AG20443 (cell line): ENCODE measurements at places on chromosomes 5 and 9.
A peak's percentile ranks its signal among the peaks of the same experiment; 100 is the strongest.

GRCh38 chr5:163912046-163912445 is 406.6 kb downstream of the MAT2B start:
- no peak for DNase-seq

- DNase-seq: no peak
Observed at GRCh38 chr5:136020001-136020382, 8.8 kb upstream of the TGFBI start.

GRCh38 chr5:1782385-1783215 is 17.0 kb downstream of the MRPL36 start:
- no peak for DNase-seq

DNA sequence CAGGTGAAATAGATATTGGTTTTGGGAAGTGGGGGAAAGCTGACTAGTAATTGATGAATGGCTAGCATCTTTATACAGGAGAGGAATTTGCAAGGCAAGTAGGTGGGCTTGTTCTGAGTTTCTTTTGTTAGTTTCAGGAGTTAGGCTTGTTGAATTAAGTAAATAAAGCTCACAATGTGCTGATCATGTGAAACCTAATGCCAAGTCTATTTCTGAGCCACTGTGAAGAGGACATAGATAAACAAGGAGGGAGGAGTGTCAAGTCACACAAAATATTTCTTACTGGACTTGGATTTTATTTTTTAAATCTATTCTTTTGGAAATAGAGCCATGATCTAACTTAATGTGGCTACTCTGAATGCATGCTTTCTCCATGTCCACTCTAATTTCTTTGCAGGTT is 19.9 kb downstream of the GDA start:
- DNase-seq: no peak

DNA sequence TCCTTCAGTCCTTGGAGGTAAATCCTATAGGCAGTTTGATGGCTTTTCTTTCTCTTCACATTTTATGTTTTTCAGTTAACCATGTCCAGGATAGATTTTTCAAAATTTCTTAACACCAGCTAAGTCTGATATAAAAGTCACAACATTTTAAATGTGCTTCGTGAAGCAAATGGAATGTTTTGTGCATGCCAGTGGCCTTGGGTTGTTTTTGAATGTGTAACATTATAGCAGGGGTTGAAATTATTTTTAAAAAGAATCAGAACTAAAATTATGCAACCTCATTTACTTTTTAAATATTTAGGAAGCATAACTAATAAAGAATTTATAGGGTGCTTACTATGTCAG is 201.1 kb downstream of the ARHGEF28 start:
- peak; percentile 42 for DNase-seq

DNA sequence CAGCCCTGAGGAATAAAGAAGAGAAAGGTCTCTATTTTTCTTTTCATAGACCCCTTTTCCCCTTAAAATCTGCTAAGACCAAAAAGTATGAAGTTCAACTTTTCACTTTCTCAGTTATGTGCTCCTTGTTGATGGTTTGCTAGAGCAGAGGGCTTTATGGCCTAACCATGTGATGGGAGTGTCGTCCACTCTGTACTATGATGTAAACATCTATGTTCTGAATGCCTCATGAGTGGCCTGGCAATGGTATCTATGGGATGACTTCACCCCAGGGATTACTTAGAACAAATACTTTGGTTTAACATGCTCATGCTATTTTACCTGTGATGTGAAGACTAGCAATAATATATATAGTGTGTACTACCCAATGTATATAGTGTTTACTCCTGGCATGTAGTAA is 43.7 kb upstream of the MIER3 start:
- no peak for DNase-seq

- no peak for DNase-seq
Observed at GRCh38 chr5:28779161-28779754, 1740.9 kb upstream of the CDH9 start.

GRCh38 chr5:110414360-110414759 is 312.1 kb downstream of the TMEM232 start:
- peak; percentile 10 for DNase-seq

DNA sequence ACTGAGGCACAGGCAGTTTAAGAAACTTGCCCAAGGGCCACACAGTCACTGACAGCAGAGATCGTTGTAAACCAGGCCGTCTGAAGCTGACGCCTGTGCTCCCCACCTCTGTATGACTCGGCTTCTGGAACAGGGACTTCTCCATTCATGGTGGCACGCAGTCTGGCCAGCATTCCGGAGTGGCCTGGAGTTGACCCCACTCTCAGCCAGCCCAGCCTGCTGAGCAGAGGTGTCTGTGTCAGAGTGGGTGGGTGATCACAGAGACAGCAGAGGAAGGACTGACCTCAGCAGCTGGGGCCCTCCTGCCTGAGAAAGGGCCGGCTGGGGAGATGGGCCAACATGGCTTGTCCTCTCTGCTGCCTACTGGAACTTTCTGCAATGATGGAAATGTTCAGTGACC is 12.6 kb downstream of the LRSAM1 start:
- DNase-seq: peak; percentile 27

- DNase-seq: no peak
Observed at GRCh38 chr5:23823521-23823920, 316.1 kb downstream of the PRDM9 start.

DNA sequence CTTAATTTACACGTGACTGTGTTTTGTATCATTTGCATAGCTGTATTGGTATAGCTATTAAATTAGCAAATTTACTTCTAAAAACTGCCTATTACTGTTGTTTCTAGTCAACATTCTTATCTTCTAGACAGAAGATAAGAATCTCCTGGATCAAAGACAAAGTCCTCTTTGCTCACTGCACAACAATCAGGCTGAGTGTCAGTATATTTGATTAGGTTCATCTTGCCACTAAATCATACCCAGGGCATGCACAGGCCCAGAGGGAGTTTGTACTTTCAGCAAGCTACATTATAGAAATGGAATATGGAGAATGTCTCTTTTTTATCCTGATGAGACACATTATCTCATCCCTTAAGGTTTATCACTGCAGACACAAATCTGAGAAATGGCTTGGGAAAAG is 579.1 kb downstream of the SLCO4C1 start:
- DNase-seq: no peak

DNA sequence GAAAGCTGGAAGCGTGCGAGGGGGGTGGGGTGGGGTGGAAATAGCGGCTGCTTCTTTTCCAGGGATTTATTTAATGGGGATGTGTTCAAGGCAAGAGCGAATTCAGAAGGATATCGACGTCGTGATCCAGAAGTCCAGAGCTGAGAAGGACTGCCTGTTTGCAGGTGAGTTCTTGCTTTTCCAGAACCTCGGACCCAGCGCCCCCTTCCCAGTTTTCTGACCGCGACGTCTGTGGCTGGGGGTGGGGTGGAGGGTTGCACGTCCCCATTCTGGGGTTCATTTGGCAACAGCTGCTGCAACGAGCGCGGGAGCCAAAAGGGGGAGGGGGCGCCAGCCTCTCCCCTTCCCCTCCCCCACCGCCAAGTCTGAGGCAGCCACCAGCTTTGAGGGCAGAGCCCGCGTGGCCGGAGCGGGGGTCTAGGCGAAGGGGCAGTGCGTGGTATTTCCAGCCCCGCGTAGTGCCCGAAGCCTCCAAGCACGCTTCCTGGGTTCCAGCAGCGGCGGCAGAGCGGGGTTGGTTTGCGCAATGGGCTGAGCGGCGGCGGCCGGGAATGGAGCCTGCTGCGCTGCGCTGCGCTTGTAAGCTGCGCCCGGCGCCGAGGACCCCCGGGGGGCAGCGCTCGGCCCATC is 701 bp downstream of the PARP8 start:
- DNase-seq: peak; percentile 58

DNA sequence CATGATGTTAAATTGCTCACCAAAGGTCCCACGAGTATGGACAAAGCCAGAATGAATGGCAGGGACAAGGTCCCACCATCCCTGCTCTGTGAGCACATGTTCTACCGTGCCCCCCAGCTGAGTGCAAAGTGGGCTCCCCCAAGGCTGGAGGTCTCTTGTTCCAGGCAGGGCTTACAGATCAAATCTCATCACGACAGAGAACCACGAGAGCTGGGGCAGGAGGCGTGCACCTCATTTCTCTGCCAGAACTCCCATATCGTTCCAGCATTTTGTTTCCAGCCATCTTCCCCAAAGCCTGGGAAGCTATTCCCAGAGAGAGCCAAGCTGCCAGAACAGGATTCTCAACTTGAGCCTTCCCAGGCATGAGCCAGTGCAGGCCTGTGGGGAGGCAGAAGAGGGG is 108.5 kb downstream of the ZNF354C start:
- no peak for DNase-seq

- peak; percentile 79 for DNase-seq
Observed at GRCh38 chr9:18490641-18491370, 16.9 kb downstream of the ADAMTSL1 start.

DNA sequence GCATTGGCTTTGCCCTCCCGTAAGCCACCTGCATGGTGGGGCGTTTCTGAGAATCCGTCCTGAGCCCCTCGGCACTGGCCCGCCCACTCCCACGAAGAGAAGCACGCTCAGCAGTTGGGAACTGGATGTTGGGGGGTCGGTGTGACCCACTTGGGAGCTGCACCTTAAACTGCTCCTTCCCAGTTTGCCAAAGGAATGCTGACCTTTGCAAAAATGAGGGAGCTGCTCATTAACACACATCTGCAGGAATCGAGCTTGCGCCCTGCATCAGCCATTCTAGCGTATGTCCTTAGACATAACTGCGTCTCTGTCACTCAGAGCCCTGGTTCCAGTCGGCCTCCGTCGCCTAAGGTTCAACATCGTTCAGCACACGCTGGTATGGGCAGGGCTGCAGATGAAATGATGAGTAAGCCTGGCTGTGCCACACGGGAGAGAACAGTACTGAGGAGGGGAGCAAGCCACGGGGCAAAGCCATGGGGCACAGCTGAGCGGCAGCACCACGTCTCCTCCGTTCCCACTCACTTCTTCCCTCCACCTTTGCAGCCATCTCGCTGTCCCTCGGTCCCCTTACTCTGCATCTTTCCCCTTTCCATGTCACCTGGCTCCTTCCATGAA is 28.8 kb upstream of the NCS1 start:
- DNase-seq: no peak

GRCh38 chr5:129097498-129098296 is 3.1 kb downstream of the ISOC1 start:
- DNase-seq: no peak

DNA sequence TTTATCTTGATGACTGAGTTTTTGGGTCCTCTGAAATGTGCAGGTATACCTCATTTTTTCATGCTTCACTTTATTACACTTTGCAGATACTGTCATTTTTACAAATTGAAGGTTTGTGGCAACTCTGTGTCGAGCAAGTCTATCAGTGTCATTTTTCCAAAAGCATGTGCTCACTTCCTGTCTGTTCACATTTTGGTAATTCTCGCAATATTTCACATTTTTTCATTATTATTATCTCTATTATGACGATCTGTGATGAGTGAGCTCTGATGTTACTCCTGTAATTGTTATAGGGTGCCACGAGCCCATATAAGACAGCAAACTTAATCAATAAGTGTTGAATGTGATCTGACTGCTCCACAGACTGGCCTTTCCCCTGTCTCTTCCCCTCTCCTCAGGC is 73.4 kb upstream of the FBXW11 start:
- no peak for DNase-seq

GRCh38 chr5:67222243-67223025 is 25.8 kb upstream of the CD180 start:
- no peak for DNase-seq

GRCh38 chr5:43225649-43226245 is 33.7 kb downstream of the NIM1K start:
- no peak for DNase-seq

DNA sequence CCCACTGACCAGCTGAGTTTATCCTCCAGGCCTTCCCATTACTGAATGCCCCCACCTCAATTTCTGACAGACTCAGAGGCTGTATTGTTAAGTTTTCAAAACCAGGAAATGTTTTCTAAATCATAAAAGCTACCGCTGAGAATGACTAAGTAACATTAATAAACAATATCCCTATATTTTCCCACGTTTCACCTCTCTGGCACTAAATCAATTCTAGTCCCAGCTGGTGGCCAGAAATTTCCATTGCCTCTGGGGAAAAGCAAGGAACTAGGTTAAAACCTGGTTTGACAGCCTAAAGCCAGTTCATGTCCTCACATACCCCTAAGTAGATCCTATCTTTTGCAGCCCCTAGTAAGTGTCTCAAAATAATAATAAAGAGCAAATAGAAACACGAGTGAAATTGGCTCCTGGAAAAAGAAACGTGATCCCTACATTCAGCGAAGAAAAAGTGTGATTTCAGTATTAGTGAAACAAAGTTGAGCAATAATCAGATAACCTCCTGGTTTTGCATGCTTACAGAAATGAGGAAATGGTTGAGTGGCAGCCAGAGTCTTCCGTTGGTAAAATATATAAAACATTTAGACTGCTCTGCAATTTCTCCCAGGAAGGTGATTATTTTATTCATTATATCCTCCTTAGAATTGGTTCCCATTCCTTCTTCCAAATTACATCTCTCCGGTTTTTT is 110.9 kb downstream of the ESM1 start:
- DNase-seq: no peak

GRCh38 chr9:120363697-120364096 is 216.3 kb downstream of the CDK5RAP2 start:
- DNase-seq: no peak

DNA sequence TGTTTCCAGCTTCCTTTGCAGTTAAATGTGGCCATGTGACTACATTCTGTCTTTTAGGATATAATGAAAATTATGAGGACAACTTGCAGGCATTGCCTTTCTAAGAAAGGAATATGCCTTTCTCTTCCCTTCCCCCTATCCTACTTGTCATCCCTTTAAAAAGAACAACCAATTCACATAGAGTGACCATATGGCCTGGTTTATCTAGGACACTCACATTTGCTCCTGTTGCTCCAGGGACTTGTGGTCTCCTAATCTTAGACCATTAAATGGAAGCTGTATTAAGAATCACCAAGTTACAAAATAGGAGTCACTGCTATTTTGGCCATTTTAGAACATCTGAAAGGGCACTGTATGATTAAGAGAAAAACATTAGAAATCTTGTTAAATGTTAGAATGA is 520.3 kb downstream of the DTWD2 start:
- DNase-seq: no peak

DNA sequence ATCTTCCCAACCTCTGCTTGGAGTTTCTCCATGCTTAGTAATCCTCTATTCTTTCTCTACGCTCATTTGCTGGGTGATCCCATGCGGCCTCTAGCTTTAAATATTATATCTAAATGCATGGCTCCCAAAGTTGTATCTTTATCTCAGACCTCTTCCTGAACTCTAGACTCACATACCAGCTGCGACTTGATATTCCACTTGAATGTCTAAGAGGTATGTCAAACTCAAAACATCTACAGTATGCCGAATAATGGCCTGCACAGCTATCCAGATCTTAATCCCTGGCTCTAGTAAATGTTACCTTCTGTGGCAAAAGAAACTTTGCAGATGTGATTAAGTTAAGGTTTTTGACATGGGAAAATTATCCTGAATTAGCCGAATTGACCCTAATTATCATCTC is 179.2 kb downstream of the TTC39B start:
- DNase-seq: no peak

GRCh38 chr9:5556101-5556705 is 45.9 kb downstream of the PDCD1LG2 start:
- DNase-seq: no peak
